ENCODE measurements at places on chromosomes 5 and 9.
A peak's percentile ranks its signal among the peaks of the same experiment; 100 is the strongest.

GRCh38 chr9:126158588-126159429, 167.8 kb upstream of the MVB12B start:
- DNase-seq: no peak
- H3K4me1 ChIP-seq: no peaks in the 10 kb centered on the region
- H3K27ac ChIP-seq: no peak overlapping the region
- H3K36me3 ChIP-seq: no peaks in the 10 kb centered on the region
- no peak overlapping the region for H3K4me3 ChIP-seq

GRCh38 chr9:126207256-126207655, 119.4 kb upstream of the MVB12B start:
- no peaks in the 10 kb centered on the region for H3K4me1 ChIP-seq
- no peak overlapping the region for H3K4me3 ChIP-seq
- peaks cover 19% of the 10 kb centered on the region for H3K27me3 ChIP-seq
- DNase-seq: no peak
- no peaks in the 10 kb centered on the region for H3K36me3 ChIP-seq

- no peak overlapping the region for H3K4me3 ChIP-seq
- no peak for DNase-seq
- H3K27ac ChIP-seq: peak overlapping the region; percentile 42
- H3K36me3 ChIP-seq: peaks cover 41% of the 10 kb centered on the region
- peaks cover 21% of the 10 kb centered on the region for H3K4me1 ChIP-seq
Observed at GRCh38 chr5:112906637-112907036, 15.4 kb downstream of the REEP5 start.

DNA sequence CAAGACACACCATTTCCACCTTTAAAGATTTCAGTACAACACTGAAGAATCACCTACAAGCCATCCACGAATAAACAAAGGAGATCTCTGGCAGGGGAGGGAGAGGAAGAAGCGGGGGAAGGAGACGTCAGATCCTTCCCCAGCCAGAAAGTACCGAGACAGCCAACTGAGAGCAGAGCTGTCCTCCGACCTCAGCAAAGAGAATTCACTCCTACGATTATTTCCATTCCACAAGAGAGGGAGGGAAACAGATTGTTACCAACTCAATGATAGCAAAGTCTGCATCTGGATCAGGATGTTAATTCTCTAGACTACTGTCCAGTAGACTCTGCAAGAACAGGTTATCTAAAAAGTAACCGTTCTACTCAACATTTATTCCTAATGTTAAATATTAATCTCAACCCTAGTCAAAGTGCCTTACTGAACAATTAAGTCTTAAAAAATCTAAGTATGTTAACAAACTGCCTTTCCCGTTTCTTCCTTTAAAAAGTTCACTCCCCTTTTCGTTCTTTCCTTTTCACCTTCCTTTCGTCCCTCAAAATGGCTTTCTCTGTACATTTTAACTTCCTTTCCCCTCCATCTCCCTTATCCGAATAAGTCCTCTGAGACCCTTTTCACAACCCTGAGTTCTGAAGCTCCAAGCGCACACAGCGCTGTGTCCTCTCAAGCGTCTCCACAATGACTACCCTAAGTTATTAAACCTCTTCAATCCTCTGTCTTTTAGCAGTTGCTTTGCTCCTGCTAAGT, 1.4 kb downstream of the CHD1 start:
- H3K4me1 ChIP-seq: peaks cover 42% of the 10 kb centered on the region
- H3K27me3 ChIP-seq: no peaks in the 10 kb centered on the region
- H3K4me3 ChIP-seq: peak overlapping the region; percentile 95
- H3K27ac ChIP-seq: peak overlapping the region; percentile 100

GRCh38 chr5:31759925-31760324, 121.0 kb downstream of the PDZD2 start:
- no peaks in the 10 kb centered on the region for H3K36me3 ChIP-seq
- H3K4me3 ChIP-seq: no peak overlapping the region
- no peak overlapping the region for H3K27ac ChIP-seq
- H3K4me1 ChIP-seq: no peaks in the 10 kb centered on the region

GRCh38 chr5:4205398-4205797, 609.8 kb downstream of the IRX1 start:
- DNase-seq: no peak
- H3K27ac ChIP-seq: no peak overlapping the region
- H3K36me3 ChIP-seq: no peaks in the 10 kb centered on the region
- H3K27me3 ChIP-seq: no peaks in the 10 kb centered on the region

DNA sequence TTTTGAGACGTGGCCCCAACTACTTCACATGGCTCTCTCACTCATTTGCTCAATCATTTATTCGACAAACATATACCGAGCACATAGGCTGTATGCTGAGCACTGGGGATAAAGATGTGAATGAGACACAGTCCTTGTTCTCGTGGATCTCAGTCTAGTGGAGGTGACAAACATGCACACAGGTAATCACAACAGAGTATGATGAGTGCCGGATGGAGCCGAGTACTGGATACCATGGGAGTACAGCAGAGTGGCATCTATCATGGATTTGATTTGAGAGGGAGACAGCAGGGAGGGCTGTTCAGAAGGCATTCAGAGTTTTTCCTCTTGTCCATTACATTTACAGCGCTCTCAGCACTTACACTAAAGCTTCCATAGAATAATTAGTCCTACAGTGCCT, 259.8 kb downstream of the SLIT3 start:
- DNase-seq: no peak
- H3K27me3 ChIP-seq: no peaks in the 10 kb centered on the region
- H3K4me3 ChIP-seq: no peak overlapping the region
- no peaks in the 10 kb centered on the region for H3K4me1 ChIP-seq
- no peak overlapping the region for H3K27ac ChIP-seq

- H3K4me1 ChIP-seq: no peaks in the 10 kb centered on the region
- no peaks in the 10 kb centered on the region for H3K36me3 ChIP-seq
- no peak for DNase-seq
- peak overlapping the region; percentile 36 for H3K27ac ChIP-seq
Observed at GRCh38 chr5:115767424-115767823, 49.0 kb downstream of the CDO1 start.

GRCh38 chr9:73056245-73056644, 95.4 kb upstream of the ANXA1 start:
- H3K27me3 ChIP-seq: no peaks in the 10 kb centered on the region
- H3K4me1 ChIP-seq: no peaks in the 10 kb centered on the region
- no peaks in the 10 kb centered on the region for H3K36me3 ChIP-seq
- H3K4me3 ChIP-seq: no peak overlapping the region

GRCh38 chr5:126280343-126280742, 142.9 kb upstream of the GRAMD2B start:
- no peak for DNase-seq
- no peaks in the 10 kb centered on the region for H3K36me3 ChIP-seq
- no peak overlapping the region for H3K27ac ChIP-seq
- H3K4me1 ChIP-seq: no peaks in the 10 kb centered on the region
- H3K4me3 ChIP-seq: no peak overlapping the region
- H3K27me3 ChIP-seq: no peaks in the 10 kb centered on the region

GRCh38 chr9:121322037-121322736, 47.9 kb downstream of the STOM start:
- no peak for DNase-seq
- no peaks in the 10 kb centered on the region for H3K27me3 ChIP-seq
- H3K36me3 ChIP-seq: no peaks in the 10 kb centered on the region

DNA sequence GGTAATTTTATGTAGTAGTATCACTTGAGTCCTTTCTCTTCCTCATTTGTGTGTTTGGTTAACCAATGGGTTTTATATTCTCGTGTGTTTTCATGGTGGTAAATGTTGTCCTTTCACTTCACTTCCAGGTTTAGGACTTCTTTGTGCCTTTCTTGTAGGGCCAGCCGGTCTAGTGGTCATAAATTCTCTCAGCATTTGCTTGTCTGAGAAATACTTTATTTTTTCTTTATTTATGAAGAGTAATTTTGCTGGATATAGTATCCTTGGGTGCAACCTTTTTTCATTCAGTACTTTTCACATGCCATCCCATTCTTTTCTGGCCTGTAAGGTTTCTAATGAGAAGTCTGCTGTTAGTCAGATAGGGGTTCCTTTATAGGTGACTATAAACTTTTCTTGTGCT, 107.1 kb downstream of the GNA14 start:
- H3K4me1 ChIP-seq: no peaks in the 10 kb centered on the region
- no peak for DNase-seq
- H3K27ac ChIP-seq: no peak overlapping the region
- H3K27me3 ChIP-seq: no peaks in the 10 kb centered on the region
- H3K4me3 ChIP-seq: no peak overlapping the region
- H3K36me3 ChIP-seq: no peaks in the 10 kb centered on the region

GRCh38 chr9:2704504-2704903, 12.8 kb upstream of the KCNV2 start:
- H3K27ac ChIP-seq: no peak overlapping the region
- no peaks in the 10 kb centered on the region for H3K36me3 ChIP-seq
- no peaks in the 10 kb centered on the region for H3K27me3 ChIP-seq
- peaks cover 11% of the 10 kb centered on the region for H3K4me1 ChIP-seq
- DNase-seq: no peak

- H3K27me3 ChIP-seq: no peaks in the 10 kb centered on the region
- DNase-seq: no peak
- no peaks in the 10 kb centered on the region for H3K36me3 ChIP-seq
- no peak overlapping the region for H3K4me3 ChIP-seq
- H3K27ac ChIP-seq: no peak overlapping the region
- H3K4me1 ChIP-seq: no peaks in the 10 kb centered on the region
Observed at GRCh38 chr5:93653716-93654115, 70.7 kb downstream of the NR2F1 start.

GRCh38 chr5:42586625-42587024, 163.4 kb downstream of the GHR start:
- no peaks in the 10 kb centered on the region for H3K27me3 ChIP-seq
- H3K4me3 ChIP-seq: peak overlapping the region; percentile 41
- peaks cover 82% of the 10 kb centered on the region for H3K4me1 ChIP-seq
- peak; percentile 45 for DNase-seq

DNA sequence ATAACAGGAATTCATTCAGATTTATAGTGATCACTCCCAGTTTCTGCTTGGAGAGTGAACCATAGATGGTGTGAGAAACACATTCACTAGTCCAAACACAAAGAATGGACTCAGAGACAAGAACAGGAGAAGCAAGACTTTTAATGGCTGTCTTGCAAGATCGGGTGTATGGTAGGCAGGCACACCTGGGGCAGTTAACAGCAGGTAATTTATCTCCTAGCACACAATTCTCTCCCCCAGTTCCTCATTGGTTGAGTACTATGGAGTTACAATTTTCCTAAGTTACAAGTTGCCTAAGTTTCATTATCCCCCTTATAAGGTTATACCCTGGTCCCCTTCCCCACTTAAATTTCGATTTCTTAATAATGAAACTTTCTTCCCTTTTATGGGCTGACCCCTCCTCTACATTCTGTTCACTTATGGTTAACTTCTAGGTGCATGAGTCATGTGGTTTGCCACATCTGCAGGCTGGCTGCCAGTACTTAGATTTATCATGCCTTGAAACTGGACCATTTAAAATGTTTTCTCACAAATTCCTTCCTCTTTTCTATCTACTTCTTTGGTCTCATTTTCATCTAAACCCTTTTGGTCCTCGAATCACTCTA, 623.3 kb downstream of the HINT1 start:
- no peak overlapping the region for H3K27ac ChIP-seq
- H3K4me1 ChIP-seq: no peaks in the 10 kb centered on the region
- no peaks in the 10 kb centered on the region for H3K36me3 ChIP-seq
- no peaks in the 10 kb centered on the region for H3K27me3 ChIP-seq
- H3K4me3 ChIP-seq: no peak overlapping the region
- DNase-seq: no peak
